ENCODE measurements at places on chromosomes 2 and 18.

DNA sequence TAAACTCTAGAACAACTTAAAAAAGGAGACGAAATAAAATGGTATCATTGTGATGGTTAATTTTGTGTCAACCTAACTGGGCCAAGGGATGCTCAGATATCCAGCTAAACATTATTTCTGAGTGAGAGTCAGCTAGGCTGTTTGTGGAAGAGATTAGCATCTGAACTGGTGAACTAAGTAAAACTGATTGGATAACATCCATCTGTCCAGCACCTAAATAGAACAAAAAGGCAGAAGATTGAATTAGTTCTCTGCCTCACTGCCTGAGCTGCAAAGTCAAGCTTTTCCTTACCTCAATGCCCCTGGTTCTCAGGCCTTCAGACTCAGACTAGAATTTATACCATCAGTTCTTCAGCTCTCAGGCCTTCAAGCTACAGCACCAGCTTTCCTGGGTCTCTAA is 30.0 kb downstream of the PPP3R1 start:
- DNase-seq = no peak

DNA sequence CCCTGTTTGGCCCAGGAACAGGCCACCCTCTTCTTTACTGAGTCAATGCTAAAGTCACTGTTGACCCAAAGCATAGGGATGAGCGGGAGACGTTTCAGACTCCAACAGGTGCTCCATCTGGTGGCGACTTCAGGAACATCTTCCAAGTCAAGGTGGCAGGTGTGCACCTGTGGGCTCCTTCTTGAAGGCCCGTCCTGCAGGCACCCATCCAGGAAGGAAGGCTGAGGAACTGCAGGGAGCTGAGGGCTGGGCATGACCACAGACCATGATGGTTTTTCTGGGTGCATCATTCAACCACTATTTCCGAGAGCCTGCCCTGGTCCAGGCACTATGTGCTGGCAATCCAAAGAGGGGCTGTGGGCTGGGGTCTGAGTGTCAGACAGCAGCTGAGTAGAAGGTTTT is 142.8 kb downstream of the NDUFA10 start:
- no peak for DNase-seq

DNA sequence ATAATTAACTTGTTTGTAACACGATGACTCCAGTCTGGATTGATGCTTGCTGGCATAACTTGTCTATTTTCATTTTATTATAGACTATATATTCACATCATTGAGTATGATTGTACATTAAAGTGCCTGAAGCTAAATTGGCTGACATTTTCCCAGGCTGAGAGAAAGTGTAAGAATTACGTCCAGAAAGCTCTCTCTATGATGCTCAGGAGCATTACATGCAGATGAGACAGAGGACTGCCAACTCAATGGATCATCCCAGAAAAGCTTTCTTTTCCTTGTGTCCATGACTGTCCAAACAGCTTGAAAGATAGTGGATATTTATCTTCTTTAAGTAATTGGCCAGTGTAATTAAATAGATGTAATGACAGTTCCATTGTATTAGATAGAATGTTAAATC is 1372.2 kb upstream of the TMEFF2 start:
- DNase-seq = no peak

DNA sequence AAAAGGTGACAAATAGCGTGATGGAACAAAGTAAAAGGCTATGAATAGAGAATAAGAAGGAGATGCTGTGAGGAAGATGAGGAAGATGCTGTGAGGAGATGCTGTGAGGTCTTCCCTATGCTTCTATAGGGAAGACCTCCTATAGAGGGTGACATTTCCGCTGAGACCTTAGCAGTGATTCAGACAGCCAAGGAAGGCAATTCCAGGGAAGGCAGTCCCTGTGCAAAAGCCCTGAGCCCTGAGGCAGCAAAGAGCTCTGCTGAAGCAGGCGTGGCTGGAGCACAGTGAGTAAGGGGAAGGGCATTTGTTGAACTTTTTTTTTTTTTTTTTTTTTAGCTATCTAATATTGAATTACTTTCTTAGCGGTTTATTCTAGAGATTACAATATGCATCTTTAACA is 142.7 kb upstream of the FOSL2 start:
- DNase-seq = no peak

GRCh38 chr2:201622306-201622970 is 20.9 kb downstream of the TMEM237 start:
- DNase-seq = no peak
